Fibroblast of skin of right quadriceps (primary cell): ENCODE measurements at places on chromosomes 3 and 15.

DNA sequence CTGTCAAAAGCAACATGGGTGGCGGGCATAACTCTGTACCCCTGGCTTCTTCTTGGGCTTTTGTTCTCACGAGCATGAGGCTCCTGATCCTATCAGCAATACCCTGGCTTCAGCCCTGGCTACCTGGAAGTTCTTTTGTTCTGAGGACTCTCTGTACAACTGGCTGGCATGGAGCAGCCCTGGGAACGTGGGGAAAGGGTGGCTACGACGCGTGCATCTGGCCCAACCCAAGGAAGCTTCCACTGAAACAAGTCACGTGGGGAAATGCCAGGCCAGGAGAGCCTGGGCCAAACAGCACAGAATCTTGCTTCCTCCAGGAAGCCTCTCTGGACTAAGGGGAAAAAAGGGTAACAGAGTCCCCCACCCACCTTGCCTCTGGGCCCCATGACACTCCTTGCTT lies 22.7 kb upstream of the ATP2B2 start:
- no peak for DNase-seq

DNA sequence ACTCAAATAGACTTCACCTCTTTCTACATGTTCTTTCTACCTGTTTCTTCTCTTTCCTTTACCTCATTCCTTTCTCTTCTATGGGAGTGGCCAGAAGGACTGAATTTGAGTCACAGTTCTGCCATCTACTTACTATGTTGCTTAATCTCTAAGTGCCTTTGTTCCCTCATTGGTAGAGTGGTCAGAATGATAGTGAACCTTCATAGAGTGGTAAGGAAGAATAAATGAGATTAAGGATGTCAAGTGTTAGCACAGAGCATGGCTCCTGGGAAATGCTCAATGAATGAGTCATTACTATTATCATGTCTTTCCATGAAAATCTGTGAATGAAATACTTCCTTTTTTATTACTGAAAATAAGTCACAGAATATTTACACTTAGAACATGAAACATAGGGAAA lies 17.5 kb downstream of the TMEM207 start:
- peak; percentile 34 for DNase-seq

GRCh38 chr3:180762866-180763265 lies 83.6 kb upstream of the CCDC39 start:
- DNase-seq = no peak

GRCh38 chr3:195044411-195044810 lies 226.5 kb downstream of the XXYLT1 start:
- no peak for DNase-seq

DNA sequence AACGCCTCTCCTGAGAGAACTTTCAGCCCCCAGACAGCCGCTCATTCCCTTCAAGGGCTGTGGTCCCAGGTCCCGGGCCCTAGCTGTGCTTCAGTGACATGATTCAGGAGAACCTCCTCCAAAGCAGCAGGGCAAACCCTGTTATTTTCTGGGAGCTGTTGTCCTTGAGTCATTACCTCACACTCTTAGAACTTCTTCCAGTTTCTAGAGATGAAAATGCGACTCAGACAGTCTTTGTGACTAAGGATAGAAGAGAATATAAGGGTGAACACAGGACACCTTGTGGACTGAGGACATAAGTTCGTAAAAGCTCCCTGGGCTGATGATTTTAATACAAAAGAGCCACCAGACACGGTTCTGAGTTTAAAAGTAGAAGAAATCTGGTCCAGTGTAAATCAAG lies 203.8 kb downstream of the RORA start:
- DNase-seq = peak; percentile 59

DNA sequence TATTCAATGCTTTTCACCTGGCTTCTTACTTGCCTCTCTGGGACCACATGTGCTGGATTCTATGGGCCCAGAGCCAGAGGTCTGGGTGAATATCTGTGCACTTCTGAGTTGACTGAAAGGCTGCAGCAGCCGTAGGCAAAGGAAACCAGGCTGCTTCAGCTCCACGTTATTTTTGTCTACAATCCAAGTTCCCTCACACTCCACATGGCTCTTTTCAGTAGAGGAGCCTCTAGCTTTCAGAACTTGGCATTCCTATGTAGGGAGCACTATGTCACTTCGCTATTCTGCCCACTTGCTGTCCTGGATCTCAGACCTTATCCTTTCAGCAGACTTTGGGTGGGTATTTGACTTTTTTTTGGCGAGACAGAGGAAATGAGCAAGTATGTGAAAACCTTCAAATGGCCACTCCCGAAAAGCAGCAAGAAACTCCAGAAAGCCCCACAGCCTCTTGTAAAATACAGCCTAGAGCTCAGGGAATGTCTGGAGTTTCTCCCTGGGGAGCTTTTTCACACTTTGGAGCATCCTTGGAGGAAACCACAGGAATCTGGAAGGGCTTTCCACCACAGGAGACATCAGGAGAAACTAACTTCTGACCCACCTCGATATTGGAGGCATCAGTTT lies 80.9 kb downstream of the DUT start:
- DNase-seq = peak; percentile 93

DNA sequence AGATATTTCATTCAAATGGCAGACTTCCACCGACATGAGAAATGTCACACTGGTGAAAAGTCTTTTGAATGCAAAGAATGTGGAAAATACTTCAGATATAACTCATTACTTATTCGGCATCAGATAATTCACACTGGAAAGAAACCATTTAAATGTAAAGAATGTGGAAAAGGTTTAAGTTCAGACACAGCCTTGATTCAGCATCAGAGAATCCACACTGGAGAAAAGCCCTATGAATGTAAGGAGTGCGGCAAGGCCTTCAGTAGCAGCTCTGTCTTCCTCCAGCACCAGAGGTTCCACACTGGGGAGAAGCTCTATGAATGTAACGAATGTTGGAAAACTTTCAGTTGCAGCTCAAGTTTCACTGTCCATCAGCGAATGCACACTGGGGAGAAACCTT lies 8.6 kb upstream of the ZNF621 start:
- peak; percentile 80 for DNase-seq

DNA sequence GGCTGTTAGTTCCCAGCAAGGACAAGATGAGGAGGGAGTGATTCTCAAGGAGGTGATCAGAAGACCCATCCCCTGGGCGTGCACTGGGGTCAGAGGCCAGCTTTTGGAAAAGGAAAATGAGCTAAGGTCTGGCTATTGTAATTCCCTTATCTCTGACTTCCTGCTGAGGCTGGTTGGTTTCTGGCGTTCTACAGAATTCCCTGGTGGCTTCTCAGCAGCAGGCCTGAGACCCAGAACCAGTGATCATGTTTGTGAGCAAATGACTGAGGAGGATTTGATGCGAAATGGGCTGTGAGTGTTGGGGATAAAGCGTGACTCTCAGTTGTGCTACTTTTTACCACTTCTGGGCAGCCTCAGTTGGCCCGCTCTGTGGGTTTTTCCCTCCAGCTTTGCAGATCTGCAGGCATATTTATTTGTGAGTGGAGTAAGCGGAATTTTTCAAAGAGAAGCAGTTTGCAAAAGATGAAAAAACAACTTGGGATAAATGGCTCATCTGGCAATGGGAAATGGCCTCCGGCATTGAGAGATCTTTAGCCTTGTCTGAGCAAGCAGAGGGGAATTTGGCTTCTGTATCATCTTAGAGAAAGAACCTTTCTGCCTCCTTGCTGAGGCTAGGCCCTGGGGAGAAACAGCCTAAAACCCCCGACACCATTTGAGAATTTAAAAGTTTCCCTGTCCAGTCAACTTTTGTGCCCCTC lies 102.7 kb downstream of the SLCO3A1 start:
- no peak for DNase-seq

DNA sequence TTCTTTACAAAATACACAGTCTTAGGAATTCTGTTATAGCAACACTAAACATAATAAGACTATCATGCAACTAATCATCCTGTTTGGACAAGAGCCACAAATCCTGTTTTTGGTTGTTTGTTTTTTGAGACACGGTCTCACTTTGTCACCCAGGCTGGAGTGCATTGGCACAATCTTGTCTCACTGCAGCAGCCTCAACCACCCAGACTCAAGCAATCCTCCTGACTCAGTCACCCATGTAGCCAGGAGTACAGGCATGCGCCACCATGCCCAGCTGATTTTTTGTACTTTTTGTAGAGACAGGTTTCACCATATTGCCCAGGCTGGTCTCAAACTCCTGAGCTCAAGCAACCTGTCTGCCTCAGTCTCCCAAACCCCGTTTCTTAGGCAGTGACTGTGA lies 28.3 kb downstream of the NEDD4 start:
- DNase-seq = no peak

DNA sequence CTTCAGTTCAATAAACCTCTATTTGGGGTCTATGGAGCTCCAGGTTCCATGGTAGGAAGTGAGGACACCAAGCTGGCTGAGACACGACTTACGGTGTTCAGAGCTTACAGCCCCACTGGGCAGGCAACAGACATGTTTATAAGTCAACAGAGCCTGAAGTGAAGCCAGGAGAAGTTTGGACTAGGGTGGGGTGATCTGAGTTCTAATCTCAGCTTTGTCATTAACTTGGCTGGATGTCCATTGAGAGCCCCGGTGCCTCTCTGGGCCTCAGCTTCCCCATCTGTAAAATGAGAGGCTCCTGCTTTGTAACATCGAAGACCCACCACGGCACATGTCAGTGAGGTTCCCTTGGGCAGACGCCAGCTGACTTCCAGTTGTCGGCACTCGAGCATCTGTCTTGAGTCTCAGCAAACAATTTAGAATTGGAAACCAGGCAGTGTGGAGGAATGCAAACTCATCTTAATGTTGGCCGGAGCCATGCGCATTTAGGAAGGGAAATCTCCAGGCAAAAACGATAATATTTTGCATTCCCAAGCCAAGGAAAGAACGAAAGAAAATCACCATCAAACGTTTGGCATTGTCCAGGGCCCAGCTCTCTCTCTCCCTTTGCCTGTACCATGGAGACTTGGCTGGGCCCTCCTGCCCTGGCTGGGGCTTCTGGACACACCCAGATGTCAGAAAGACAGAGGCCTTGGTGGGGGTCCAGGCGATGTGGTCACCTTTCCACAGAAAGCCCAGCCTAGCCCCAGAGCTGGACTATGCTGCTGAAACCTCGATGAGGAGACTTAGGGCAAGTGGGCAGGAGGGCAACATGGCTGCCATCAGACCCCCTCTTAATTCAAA lies 18.4 kb downstream of the ITGA11 start:
- no peak for DNase-seq

GRCh38 chr3:184261270-184261853 lies at the start of gene CAMK2N2:
Gene CAMK2N2 (minus strand): TSS chr3:184261553. CDS start chr3:184261285, 268 bp downstream.
- peak; percentile 26 for DNase-seq
